ENCODE measurements at places on chromosomes 1 and 21.

- no peak for DNase-seq
Observed at GRCh38 chr1:48061162-48062136, 64.3 kb upstream of the TRABD2B start.

GRCh38 chr1:64564891-64565290, 95.0 kb downstream of the CACHD1 start:
- no peak for DNase-seq

GRCh38 chr1:246404078-246404477, 103.0 kb downstream of the SMYD3 start:
- DNase-seq, result no peak

DNA sequence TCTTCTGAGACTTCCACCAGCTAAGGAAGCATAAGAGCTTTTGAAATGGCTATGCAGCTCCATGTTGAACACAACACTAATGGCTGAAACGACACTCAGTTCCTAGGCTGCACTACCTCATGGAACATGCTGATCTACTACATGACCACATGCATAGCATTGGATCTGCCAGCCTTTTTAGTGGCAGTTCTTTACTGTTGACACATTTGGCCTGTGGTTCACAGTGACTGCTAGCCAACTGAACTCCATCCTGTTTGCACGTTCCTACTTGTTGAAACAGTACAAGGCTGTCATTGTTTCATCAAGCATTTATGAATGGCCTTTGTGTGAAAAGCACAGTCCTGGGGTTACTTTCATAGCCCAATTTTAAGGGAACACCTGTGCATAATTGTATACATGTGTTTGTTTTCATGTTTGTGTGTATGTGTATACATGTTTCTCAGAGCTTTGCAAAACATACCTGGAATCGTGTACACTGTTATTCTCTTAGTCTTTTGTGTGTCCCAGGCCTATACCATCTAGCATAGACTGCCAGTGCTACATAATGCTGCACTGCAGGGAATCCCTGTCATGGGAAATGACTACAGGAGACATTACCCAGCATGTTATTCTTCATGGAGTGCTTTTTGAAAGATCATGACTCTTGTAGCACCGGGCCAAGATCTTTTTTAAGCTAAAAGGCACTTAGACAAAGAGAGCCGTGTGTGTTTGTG, 179.6 kb upstream of the ESRRG start:
- no peak for DNase-seq

GRCh38 chr1:19507516-19507915, 22.2 kb upstream of the CAPZB start:
- no peak for DNase-seq

- no peak for DNase-seq
Observed at GRCh38 chr1:34684266-34684665, 70.6 kb upstream of the GJB5 start.

DNA sequence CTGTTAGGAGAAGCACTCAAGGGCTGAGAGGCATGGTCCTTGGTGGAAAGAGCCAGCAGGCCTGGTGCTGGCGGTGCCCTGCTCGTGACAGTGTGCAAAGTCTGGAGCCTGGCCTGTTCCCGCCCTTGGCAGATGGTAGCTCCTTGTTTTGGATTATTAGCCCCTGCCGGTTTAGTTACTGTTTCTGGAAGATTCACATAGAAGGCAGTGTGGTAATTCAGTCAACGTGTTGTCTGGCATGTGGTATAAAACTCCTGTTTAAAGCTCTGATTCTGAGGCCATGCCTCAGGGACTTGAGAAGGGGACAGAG, 6.8 kb downstream of the PKNOX1 start:
- no peak for DNase-seq

DNA sequence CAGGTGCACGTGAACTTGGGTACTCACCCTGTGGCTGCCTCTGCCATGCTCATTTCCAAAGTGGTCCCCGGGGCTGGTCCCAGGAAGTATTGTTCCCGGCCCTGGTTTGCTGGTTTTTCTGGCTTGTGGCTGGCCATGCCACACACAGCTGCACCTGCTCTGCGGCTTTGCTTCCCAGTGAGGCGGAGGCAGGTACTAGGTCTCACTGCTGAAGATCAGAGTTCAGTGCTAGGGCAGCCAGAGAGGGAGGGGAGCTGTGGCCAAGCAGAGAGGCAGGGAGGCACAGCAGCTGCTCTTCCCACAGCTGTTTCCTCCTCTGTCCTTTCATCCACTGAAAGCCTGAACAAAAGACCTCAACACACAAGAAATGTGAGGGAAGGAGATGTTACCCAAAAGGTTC, 30.5 kb downstream of the ENO1 start:
- DNase-seq, result no peak

- no peak for DNase-seq
Observed at GRCh38 chr1:19368964-19369363, 56.8 kb downstream of the SLC66A1 start.

DNA sequence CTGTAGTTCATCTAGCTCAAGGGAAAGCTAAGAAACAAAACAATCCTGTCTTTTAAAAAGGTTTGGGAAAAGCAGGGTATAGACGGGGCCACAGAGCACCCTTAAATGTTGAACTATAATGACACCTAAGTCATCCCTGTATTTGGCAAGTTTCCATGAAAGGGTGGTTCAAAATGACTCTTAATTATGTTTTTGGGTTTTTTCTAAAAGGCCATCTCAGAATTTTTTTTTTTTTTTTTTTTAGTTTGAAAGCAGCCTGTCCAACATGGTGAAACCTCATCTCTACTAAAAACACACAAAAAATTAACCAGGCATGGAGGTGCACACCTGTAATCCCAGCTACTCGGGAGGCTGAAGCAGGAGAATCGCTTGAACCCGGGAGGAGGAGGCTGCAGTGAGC, 22.2 kb downstream of the TOMM20 start:
- DNase-seq, result no peak

DNA sequence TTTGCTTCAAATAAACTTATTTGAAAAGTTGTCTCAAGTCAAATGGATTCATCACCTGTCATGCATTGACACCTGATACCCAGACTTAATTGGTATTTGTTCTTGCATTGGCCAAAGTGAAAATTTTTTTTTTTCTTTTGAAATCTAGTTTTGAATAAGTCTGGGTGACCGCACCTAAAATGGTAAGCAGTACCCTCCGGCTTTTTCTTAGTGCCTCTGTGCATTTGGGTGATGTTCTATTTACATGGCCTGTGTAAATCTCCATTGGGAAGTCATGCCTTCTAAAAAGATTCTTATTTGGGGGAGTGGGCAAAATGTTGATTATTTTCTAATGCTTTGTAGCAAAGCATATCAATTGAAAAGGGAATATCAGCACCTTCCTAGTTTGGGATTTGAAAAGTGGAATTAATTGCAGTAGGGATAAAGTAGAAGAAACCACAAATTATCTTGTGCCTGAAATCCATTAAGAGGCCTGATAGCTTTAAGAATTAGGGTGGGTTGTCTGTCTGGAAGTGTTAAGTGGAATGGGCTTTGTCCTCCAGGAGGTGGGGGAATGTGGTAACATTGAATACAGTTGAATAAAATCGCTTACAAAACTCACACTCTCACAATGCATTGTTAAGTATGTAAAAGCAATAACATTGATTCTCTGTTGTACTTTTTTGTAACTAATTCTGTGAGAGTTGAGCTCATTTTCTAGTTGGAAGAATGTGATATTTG, 11.9 kb downstream of the TARDBP start:
- DNase-seq, result no peak
